Stimulated activated CD8-positive, alpha-beta memory T cell treated with anti-CD3 and anti-CD28 coated beads, Interleukin-2, amount 100 ng/mL, for 1 hour (primary cell): ENCODE measurements at places on chromosomes 4 and X.

GRCh38 chr4:153247116-153247490 lies 42.9 kb downstream of the TRIM2 start:
- no peak for DNase-seq

DNA sequence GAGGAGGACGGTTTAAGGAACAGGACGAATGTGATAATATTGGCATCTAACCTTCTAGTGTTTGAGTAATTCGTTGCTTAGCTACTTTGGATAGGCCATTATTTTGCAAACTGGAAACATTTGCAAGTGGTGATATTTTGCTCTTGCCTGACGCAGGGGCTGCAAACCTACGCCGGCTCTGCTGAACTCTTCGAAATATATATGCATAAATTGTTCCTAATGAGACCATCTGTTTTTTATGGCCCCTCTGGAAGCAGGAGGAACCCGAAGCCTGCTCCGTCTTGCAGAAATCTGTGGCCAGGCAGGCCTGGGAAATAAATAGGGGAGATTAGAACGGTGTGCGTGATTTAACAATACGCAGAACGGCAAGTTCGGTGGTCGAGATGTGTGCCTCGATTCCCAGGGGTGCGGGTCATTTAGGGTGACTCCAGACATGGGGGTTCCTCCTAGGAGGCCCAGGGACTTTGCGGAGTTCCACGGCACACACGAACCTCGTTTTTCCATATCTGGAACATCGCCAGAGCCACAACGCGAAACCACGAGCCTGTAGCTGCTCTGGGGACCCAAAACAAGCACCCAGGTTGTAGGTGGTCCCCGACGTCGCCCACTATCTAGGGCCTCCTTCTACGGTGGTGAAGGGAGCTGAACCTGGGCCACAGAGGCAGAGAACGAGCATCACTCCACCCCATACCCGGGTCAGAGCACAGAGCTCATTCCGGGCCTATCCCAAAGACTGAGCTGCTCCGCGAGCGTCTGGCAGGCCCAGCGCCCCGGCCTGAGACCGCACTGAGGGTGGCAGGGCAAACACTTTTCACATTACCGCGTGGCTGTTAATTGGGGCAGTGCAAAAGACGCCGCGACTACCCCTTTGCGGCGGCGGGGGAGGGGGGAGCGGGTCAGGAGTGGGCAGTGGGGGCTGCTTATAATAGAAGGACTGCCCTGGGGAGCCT lies 89.7 kb downstream of the BCOR start:
- no peak for DNase-seq

- DNase-seq = no peak
These were observed 11.2 kb upstream of the TMEM154 start for GRCh38 chr4:152690706-152691651.

DNA sequence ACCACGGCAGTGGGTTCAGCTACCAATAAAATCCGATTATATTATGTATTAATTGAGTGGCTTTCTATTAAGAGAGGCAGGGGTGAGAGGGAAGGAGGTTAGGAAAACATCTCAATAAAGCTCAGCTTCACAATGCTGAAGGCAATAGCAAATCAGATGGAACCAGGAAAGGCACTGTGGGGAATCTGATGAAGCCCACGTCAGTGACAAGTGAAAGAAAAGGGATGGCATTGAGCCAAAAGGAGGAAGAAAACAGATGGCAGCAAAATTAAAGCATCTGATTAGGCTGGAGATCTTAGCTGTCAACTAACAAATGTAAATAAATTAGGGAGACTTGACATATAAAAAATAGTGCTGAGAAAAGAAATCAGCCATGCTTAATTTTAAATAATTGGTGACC lies 180.9 kb downstream of the RASL11B start:
- DNase-seq = no peak

DNA sequence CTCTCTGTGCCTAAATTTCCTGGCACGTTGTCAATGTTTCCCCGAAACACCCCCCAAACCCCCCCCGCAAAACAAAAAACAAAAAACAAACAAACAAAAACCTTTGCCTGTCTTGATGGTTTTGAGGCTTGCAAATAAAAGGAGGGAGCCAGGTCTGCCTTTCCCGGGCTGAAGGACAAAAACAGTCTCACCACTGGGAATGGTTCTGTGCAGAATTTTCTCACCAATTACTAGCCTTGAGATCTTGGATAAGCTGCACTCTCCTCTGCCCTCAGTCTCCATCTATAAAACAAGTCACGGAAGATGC lies 15.5 kb downstream of the NKX3-2 start:
- no peak for DNase-seq

DNA sequence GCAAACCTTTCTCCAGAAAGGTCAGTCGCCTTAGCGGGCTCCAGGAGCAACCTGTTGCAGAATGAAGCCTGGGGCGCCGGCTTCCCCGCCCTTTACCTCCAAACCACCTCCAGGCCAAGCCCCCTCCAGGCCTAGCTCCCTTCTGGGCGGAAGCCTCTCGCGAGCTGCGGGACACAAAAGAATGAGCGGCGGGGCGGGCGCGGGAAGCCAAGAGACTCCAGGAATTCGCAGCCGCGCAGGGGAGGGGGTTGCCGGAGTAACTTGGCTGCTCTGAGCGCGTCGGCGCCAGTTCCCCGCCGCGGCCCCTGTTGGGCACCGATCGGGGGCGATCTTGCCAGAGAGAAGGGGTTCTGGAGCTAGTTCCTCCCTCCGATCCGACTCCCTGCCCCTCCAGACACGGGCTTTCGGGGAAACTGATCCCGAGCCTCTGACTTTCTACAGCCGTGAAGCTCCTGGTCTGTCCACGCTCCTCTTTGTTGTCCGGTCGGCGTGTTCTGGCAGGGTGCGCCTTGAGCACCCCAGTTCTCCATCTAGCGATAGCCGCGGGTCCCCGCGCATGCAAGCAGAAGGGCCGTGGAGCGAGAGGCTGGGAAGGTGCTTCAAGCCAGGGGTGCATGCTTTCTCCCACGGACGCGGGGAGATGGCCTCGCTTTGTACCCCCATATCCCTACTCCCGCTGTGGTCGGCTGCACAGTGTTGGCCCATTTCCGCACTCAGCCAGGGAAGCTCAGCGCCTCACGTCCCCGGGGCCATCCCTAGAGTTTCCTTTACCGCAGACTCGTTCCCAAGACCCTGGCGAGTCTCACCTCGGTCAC lies 1.2 kb downstream of the PROM1 start:
- DNase-seq = no peak

DNA sequence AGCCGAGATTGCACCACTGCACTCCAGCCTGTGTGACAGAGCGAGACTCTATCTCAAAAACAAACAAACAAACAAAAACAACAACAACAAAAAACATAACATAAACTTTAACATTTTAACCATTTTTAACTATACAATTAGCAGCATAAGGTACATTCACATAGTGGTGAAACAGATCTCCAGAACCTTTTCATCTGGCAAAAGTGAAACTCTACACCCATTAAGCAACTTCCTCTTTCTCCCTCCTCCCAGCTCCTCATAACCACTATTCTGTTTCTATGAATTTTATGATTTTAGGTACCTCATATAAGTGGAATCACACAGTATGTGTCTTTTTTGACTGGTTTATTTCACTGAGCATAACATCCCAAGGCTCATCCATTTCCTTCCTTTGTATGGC lies 103.6 kb downstream of the FAM13A start:
- DNase-seq = no peak

- no peak for DNase-seq
These were observed 131.2 kb upstream of the PCDH18 start for GRCh38 chr4:137663251-137664045.

GRCh38 chrX:76555816-76556215 lies 128.3 kb downstream of the MAGEE1 start:
- DNase-seq = no peak

DNA sequence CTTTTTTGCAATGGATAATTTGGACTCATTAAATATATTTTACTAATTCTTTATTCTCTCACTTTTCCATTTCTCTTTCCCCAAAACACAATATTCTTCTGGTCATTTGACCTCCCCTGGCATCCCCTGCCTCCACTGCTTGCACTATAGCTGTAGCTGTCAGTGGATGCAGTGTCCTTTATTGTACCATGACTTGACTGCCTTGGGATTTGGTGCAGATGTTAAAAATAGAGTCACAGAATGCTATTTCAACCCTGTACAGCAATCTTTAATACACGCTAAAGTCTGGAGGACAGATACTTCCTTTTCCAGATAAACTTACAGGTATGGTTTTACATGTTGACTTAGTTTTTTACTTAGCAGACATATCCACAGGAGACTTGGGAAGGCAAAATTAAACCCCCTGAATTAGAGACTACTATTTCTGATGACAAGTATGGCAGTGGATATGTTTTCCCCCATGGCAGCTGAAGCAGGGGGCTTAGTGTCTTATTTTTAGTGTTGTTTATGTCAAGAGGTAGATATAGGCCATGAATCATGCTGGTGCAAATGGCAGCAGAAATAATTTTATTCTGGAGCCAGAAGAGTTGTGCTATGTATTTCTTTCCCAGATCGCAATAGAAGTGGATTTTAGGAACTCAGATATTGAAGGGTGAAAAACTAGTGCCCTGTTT lies 461.4 kb downstream of the NAF1 start:
- no peak for DNase-seq

GRCh38 chrX:142428916-142429315 lies 223.8 kb upstream of the MAGEC2 start:
- no peak for DNase-seq
